ENCODE measurements at places on chromosomes 1 and 21. TPM values are rescaled to one million over a fixed set of nuclear protein-coding genes. Genes with fewer than 3 reads are reported as not detected.

Gene OR10J1
- total RNA-seq, result not detected

Gene F5
- total RNA-seq, result under 0.01 TPM

Gene FAM43B
- not detected for total RNA-seq

Gene KRTAP13-2
- not detected for total RNA-seq

Gene LRRC39
- 0.40 TPM for total RNA-seq

Gene SPATA21
- not detected for total RNA-seq

Gene GCSAML
- total RNA-seq, result not detected

Gene OR14K1
- total RNA-seq, result not detected

Gene TAL1
- 0.31 TPM for total RNA-seq

Gene CYP4A22
- not detected for total RNA-seq

Gene MRPL20
- total RNA-seq, result 119 TPM

Gene IFNLR1
- not detected for total RNA-seq

Gene OR10Z1
- not detected for total RNA-seq

Gene P3H1
- 110 TPM for total RNA-seq

Gene C1orf141
- not detected for total RNA-seq

Gene RNU1-3
- 1,390 TPM for total RNA-seq

Gene PADI4
- total RNA-seq, result not detected

Gene ADAMTSL4
- 6.3 TPM for total RNA-seq

Gene TMEM50B
- 32.0 TPM for total RNA-seq

Gene CHODL
- 0.26 TPM for total RNA-seq

Gene OR2L3
- not detected for total RNA-seq

Gene LDLRAD1
- not detected for total RNA-seq

Gene CHI3L1
- 0.06 TPM for total RNA-seq

Gene SFN
- not detected for total RNA-seq

Gene RIMKLA
- total RNA-seq, result not detected

Gene CRYBG2
- not detected for total RNA-seq

Gene DIPK1A
- 4.5 TPM for total RNA-seq

Gene GUCA2A
- not detected for total RNA-seq

Gene SLC44A3
- total RNA-seq, result 1.7 TPM

Gene ARHGEF19
- total RNA-seq, result 2.2 TPM

Gene GNG12
- total RNA-seq, result 324 TPM

Gene SYT6
- total RNA-seq, result not detected

Gene SGIP1
- 61.1 TPM for total RNA-seq

Gene PLCH2
- total RNA-seq, result 3.2 TPM

Gene PGLYRP3
- not detected for total RNA-seq

Gene SLAMF9
- 1.2 TPM for total RNA-seq

Gene RIPPLY3
- total RNA-seq, result not detected

Gene NCAM2
- total RNA-seq, result 5.5 TPM

Gene SLFNL1
- 0.26 TPM for total RNA-seq

Gene MFAP2
- 18.2 TPM for total RNA-seq

Gene TPTE
- total RNA-seq, result not detected

Gene MPL
- not detected for total RNA-seq

Gene S100A5
- 0.26 TPM for total RNA-seq

Gene SPRR5
- total RNA-seq, result not detected

Gene S100A2
- total RNA-seq, result 2.4 TPM

Gene CCDC181
- total RNA-seq, result 0.92 TPM

Gene MYOM3
- total RNA-seq, result 0.13 TPM

Measured in aortic smooth muscle cell (primary cell).